ENCODE measurements at places on chromosomes 11 and 22.

DNA sequence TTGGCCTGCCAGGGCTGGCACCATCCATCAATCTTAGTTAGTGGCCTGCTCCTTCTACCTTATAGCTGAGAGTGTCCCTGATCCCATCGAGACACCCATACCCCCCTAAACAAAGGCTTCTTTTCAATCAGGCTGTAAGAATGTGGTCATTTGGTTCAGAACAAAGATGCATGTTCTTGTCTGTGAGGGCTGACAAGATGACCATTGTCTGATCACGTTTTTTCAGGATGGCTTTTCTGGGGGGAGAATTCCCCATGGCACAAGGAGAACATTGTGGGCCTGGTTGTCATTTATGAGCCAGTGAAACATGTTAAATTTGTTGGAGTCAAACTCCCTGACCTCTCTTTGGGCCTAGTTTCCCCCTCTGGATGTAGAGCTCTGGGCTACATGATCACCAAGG is 160.4 kb downstream of the INSC start:
- DNase-seq = no peak

DNA sequence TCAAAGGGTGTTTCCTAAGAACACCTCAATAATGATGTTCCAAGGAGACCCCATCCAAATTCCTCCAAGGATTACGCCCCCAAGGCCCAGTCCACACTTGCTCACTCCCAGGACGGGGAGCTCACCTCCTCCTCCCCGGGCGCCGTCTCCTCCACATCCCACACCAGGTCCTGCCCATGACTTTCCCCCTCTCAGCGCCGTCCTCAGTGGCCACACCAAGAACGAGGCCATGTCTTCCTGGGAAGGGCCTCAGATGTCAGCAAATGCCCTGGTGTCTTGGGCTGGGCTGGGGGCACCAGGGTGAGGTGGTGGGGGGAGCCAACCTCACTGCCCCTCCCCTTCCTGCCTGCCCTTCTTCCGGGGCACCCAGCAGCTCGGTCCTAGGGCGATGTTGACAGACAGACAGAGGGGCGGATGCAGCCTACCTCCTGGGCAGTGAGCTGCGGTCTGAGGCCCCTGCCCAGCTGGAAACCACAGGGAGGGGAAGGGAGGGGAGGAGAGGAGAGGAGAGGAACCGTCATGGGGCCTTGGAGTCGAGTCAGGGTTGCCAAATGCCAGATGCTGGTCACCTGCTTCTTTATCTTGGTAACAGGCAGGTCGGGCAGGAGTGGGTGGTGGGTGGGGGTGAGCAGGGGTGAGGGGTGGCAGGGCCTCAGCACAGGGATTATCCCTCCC is at the start of the genes C11orf21 and TSPAN32:
Gene C11orf21, minus strand, starts transcription at position 288 of the 675 bp plus-strand sequence. Its CDS starts 110 bp downstream, at position 178.
Gene TSPAN32, plus strand, starts transcription at position 383 of the 675 bp plus-strand sequence. Its CDS starts 137 bp downstream, at position 520.
- DNase-seq = peak; percentile 36

GRCh38 chr22:43957871-43958270 is 2.6 kb downstream of the SAMM50 start:
- no peak for DNase-seq

DNA sequence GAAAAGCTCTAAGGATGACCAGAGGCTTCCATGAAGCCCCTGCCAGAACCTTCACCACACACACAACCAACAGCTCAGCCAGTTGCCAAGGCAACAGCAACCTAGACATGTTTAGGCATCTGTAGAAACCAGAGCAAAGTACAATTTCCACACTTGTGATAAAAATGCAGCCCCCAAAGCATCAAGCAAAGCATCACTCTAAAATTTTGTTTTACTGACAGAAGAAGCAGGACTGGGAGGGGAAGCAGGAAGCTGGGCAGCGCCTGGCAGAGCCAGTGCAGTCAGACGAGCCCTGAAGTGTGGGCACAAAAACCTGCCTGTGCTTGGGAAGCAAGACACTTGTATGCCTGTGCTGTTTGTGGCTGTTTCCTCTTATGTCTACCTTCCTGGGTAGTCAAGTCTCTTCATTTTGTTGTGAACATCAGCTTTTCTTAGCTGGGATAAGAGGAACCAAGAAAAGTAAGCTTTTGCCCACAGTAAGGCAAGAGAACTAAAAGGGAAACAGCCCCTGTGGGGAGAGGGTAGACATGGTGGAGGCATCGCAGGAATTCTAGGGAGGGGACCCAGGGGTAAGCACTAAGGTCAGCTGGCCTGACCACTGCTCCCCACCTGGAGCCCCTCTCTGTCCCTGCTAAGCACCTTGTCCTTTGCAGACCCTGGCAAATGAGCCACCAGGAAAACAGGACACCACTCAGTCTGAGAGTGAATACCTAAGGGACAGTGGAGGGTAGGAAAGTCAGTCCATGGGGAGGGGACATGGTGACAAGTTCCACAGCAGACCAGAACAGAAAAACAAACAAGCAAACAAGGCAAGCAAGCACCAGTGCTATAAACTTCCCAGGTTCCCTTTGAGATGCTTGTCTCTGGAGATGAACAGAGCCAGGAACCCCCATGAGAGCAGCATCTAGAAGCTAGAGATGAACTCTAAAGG is 13.4 kb downstream of the PACSIN2 start:
- no peak for DNase-seq
